ENCODE measurements at places on chromosomes 5 and 9.

DNA sequence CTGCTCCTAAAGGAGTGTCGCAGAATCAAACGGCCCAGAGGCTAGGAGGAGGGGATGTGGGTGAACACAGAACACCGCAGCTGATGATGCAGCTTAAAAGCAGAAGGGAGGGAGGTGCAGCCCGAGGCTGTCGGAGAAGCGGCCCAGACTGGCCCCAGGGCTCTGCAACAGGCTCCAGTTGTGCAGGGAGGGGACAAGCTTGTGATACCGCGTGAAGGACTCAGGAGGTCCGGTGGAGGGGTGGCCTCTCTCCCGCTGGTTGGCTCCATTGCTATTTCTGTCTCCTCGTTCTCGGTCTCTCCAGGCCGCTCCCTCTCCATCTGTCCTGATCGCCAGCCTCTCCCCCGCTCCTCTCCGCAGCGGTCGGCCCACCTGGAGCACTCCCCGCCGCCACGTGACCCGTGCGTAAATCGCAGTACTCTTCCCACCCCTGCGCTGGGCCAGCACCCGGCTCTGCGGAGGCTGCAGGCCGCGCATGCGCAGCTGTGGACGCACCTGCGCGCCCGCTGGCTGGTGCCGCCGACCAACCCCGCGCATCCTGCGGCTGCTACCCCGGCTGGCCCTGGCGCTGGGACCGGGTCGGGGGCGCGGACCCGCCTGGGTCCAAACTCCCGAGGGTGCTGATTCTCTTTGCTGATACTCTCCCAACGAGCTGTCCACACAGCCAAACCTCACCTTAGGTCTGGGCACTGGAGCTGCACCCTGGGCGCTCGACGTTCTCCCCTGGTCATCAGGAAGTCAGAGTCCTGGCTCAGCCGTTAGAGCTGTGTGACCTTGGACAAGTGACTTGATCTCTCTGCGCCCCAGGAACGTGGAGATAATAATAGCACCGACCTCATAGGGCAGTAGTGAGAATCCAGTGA is 3.7 kb upstream of the STXBP1 start:
- peak; percentile 66 for DNase-seq

DNA sequence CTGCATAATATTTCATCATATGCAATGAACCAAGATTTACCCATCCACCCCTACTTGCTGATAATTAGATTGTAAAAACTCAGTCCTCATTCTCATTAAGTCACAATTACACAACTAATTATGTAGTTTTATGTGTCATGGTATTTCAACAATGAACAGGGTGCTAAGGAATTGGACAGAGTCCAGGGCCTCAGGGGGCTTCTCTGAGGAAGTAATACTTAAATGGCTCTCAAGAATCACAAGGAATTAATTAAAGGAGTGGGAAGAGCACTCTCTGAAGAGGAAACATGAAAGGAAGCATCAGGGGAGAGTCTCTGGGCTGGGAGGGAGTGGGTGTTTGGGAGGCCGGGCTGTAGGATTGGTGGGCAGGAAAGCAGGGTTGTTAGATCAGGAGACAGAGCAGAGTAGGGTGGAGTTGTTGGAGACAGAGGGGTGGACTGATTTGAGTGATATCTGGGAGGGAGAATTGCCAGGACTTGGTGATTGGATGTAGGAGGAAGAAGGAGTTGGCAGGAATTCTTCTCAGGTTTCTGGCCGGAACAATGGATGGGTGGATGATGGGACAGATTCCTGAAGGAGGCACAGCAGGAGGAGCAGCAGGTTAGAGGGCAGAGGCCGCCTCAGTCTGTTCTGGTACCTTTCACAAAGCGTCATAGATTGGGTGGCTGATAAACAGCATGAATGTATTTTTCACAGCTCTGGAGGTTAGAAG is 23.0 kb upstream of the NSG2 start:
- DNase-seq, result no peak

DNA sequence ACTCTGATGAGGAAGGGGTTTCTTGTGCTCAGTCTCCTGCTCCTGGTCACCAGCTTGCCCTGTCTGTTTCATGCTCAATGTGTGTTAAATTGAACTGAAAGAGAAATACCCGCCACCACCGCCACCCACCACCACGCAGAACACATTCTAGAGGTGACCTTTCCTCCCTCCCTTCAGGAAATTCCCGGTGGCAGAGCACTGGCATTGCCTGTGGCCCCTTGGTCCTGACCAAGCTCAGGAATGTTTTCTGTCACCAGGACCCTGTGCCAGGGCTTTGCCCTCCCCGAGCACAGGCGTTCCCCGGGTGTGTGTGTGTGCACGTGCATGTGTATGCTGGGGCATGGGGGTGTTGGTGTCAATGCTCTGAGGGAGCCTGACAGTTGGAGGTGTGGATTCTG is 10.2 kb upstream of the SLC25A51 start:
- no peak for DNase-seq

DNA sequence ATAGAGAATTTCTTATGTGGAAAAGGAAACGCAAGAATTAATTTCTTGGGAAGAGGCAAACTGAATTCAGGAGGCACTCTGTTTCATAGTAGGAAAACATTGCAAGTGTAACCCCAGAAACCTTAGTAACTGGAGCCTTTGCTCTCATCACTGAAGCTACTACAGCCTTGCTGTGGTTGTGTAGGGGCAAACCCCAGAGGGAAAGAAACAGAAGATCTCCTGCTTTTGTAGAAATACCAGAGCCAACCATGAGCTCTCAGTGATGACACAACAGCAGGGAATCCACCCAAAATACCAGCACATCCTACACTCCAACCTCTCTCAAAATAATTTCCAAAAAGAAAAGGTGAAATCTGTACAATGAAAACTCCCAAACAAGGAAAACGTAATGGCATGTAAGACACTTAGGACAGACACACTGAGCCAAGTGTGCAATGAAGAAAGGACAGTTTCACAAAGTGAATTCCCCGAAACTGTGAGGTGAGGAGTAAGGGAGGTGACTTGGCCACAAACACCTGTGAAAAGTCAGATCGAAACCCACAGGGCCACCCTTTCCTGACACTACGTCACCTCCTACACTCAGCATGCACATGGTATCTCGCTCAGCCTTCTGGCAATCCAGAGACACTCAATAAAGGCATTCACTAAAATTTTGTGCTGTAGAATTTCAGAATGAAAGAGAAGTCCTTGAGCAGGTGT is 8.5 kb upstream of the ACSL6 start:
- DNase-seq, result no peak

DNA sequence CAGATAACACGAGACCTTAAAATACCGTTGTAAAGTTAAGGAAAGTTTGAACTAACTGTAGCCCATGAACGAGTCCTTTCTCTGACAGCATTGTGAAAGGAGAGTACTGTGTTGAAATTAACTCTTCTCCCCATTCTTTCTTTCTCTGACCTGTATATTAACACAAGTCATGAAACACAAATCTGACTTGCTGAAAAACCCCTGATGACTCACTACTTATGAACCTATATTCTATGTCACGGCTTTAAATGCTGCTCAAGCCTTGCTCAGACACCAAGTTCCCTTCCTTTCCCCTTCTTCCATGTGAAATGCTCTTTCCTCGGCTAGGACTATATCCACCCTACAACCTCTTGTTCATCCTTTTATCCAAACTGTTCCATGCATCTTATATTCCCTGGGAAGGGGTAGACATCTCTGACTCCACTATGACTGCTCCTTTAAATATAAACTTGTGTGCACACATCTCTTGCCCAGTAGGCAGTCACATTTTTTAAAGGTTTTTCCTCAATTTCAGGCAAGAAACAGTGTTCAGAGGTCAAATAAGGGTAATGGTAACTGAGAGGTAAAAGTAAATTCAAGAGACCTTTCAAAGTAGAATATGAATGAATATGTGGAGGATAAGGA is 142.9 kb downstream of the NFIB start:
- DNase-seq, result no peak

GRCh38 chr5:173304591-173304988 is 23.6 kb downstream of the STC2 start:
- peak; percentile 86 for DNase-seq
